ENCODE measurements at places on chromosomes 12 and 14.

- peak; percentile 29 for DNase-seq
These were observed at the start of gene BIN2 for GRCh38 chr12:51323966-51324895. Gene BIN2 (minus strand): TSS chr12:51324174. CDS start chr12:51324102, 72 bp downstream.

- no peak for DNase-seq
These were observed 143.7 kb upstream of the ABCD2 start for GRCh38 chr12:39763071-39763889.

GRCh38 chr14:35402323-35403113, 2.0 kb downstream of the NFKBIA start:
- DNase-seq = no peak

DNA sequence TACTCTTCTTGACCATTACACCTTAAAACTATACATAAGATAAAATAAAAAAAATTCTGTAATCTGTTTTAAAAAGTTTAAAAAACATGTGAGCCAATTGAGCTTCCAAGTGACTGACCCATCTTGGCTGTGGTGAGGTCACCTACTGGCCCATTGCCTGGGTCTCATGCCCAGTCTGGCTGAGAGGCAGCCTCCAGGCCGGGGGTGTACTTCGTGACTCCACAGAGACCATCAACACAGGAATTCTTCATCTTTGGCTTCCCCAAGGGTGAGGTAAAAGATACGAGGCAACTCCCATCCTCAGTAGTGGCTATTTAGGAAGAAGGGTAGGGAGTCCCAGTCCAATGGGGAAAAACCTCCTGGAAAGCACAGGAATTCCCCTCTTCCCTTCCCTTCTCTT, 113.2 kb downstream of the APAF1 start:
- DNase-seq = peak; percentile 35

- DNase-seq = no peak
These were observed 35.2 kb downstream of the UBE3B start for GRCh38 chr12:109512608-109513007.

GRCh38 chr12:110998165-110998564, 77.8 kb upstream of the MYL2 start:
- no peak for DNase-seq

- no peak for DNase-seq
These were observed 90.3 kb downstream of the TPH2 start for GRCh38 chr12:72028966-72029365.

DNA sequence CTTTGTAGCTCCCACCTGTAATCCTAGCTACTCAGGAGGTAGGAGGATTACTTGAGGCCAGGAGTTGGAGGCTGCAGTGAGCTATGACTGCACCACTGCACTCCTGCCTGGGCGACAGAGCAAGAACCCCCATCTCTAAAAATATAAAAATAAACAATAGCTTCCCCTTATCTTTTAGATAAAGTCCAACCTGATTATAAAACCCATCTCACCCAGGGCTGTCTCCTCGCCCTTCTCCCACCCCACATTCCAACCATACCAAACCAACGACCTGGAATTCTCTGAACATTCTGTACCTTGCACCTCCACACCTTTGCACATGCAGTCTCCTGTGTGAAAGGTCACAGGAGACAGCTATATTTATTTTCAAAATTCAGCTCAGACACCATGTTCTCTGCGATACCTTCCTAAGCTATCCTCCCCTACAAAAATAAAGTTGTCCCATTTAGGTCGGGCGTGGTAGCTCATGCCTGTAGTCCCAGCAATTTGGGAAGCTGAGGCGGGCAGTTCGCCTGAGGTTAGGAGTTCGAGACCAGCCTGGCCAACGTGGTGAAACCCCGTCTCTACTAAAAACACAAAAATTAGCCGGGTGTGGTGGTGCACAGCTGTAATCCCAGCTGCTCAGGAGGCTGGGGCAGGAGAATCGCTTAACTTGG, 7.7 kb downstream of the SLC7A7 start:
- no peak for DNase-seq

- no peak for DNase-seq
These were observed 429 bp upstream of the PLEKHA5 start for GRCh38 chr12:19129122-19129485.

DNA sequence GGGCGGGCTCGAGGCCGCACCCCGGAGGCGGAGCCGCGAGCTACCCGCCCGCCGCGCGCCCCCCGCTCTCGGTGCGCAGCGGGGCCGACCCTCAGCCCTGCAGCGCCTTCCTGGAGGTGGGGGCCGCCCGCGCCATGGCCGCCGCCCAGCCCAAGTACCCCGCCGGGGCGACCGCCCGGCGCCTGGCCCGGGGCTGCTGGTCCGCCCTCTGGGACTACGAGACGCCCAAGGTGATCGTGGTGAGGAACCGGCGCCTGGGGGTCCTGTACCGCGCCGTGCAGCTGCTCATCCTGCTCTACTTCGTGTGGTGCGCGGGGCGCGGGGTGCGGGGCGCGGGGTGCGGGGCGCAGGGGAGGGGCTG, at the start of gene P2RX2:
Gene P2RX2 (plus strand): TSS at position 94 of the 361 bp plus-strand sequence. CDS start 41 bp downstream, at position 135.
- DNase-seq = no peak

DNA sequence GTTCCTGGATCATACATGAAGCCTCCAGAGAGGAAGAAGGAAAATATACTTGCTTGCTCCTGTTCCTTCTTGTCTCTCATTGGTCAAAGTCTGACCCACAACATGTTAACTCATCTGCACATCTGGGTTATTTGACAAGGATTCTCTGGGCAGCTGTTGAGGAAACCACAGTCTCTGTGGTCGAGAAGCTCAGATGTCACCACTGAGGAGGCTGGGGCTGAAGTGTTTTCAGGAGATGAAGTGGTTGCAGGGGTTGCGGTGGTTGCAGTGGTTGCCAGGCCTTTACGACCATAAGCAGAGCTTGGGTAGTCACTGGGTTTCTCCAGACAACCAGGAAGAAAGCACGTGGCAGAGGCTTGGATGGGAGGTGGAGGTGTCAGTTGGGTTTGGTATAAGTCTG, 265.0 kb upstream of the LRIG3 start:
- no peak for DNase-seq

DNA sequence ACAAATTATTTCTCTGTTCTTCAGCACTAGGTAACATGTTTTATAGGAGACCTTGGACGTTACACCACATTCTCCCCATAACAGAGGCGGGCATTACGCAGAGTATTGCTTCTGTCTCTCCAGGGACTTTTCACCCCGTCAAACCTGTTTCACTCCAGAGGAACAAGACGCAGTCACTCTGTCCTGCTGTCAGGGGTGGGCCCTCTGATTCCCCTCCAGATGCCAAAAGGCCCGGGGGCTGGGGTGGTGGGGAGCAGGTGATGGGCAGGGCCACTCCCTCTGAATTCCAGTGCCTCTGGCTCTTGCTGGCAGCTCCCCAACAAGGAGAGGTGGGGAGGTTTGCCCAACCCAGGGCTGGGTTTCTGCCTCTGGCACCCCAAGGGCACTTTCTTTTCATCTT, 71.9 kb downstream of the NTF3 start:
- peak; percentile 14 for DNase-seq

DNA sequence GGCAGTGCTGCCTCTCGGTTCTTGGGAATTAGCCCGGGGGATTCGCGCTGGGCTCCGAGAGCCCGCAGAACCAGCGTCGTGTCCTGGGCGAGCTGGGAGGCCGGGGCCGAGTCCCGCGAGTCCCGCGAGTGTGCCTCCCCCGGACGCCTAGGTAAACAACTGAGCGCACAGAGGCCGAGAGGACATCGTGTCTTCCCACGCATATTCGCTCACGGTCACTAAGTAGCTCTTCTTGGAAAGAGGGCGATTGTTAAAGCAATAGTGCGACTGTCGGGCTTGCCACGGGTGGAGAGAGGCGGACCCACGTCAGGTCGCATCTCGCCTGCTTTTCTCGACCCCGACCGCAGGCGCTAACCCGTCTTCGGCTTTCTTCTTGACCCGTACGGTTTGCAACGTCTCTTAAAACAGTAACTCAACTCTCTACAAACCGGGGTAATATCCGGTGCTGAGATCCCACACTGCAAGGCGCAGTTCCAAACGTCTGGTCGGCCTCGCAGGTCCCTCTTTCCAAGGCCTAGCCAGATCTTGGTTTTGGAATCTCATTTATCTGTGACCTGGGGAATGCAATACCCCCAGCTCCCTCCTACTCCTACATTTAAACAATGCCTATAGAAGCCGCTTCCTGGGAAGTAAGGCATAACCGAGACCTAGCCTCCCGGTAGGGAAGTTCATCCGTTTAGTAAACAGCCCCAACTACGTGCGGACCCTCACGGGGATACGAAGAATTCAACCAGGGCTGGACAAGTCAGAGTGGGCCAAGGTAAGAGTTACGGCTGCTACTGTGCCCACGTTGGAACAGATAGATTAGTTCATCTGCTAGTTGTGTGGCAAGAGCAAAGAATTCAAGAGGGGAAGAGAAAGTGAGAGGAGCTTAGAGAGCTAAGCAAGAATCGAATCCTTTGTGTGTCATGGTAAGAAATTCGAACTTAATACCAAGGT, 736 bp upstream of the PHLDA1 start:
- DNase-seq = peak; percentile 78

- peak; percentile 10 for DNase-seq
These were observed 294.3 kb upstream of the RTL1 start for GRCh38 chr14:101197595-101198397.
